NCI-H446 (cell line): ENCODE measurements at places on chromosomes 1 and 21.
A peak's percentile ranks its signal among the peaks of the same experiment; 100 is the strongest.

- no peak for DNase-seq
Observed at GRCh38 chr1:118322331-118322730, 137.3 kb upstream of the SPAG17 start.

DNA sequence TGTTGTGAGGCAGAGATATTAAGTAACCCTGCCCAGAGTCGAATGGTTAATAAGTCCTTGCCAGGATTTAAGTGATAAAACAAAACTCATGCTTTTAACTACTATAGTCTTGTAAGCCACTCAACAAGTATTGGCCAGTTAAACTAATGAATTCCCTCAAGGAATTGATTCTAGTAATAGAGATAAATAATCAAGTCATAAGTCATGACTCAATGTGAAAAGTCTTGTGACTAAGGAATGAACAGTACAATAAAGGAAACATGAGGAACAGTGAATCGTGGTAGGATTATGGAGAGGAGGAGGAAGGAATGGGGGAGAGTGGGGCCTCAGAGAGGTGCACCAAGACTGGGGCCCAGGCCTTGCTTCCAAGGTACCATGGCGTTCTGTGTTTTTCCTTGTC lies 104.7 kb downstream of the FGGY start:
- no peak for DNase-seq

GRCh38 chr1:241834733-241835377 lies 13.1 kb upstream of the EXO1 start:
- DNase-seq: peak; percentile 42

GRCh38 chr1:49136738-49137251 lies 360.1 kb upstream of the BEND5 start:
- DNase-seq: no peak

DNA sequence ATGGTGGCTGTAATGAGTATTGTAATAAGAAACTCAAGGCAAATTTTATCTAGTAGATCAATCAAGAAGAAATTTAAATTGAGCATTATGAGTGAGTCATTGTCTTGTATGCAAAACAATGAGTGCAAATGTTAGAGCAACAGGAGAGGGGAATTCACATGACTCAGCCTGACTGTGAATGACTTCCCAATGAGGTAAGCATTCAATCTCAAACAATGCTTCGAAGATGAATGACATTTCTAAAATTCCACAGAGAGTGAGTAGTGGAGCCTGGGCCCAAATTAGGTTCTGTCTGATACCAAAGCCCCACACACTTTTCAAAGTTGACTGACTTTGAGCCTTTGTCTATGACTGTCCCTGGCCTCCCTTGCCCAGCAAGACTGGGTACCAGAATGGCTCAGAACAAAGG lies 738.0 kb downstream of the PTPRU start:
- DNase-seq: no peak

DNA sequence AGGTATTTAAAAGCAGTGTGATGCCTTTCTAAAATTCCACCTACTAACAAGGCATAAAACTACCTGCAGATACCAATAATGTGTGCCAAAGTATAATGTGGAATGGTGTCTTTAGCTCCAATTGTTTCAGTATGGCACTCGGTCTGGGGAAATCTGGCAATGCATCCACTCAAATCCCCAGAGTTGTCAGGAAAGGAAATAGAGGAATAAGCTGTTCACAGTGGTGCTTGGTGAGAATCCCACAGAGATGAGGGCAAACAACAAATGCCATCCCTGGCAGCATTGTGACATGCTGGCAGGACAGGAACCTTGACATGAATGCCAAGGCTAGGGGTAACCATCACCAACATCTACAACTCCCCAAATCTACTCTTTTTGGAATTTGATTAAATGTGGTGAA lies 240.7 kb downstream of the BARHL2 start:
- no peak for DNase-seq

- DNase-seq: no peak
Observed at GRCh38 chr21:22399681-22400514, 1401.7 kb downstream of the NCAM2 start.

DNA sequence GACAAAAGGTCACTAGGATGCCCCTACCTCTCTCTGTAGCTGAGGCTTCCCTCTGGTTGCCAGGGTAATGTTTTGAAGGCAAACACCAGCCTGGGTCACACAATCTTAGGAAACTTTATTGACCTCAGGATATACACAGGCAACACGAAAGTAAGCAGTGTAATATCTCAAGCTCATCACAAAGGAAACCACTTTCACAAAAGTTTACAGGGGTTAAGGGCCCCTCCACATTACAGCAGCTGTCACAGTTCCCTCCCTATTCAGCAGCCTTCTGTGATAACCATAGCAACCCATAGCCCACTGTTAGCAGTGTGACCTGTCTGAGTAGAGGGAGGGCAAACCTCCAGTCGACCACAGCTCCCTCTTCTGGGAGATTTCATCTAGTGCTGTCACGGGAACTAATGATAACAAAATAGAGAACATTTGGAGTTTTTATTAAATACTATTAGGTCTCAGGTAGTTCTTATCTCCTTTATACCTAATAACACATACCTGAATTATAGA lies 149.8 kb downstream of the PTPRC start:
- DNase-seq: no peak

GRCh38 chr21:45617021-45617921 lies 26.3 kb upstream of the PCBP3 start:
- no peak for DNase-seq

- DNase-seq: no peak
Observed at GRCh38 chr1:203521074-203521794, 27.3 kb downstream of the OPTC start.

DNA sequence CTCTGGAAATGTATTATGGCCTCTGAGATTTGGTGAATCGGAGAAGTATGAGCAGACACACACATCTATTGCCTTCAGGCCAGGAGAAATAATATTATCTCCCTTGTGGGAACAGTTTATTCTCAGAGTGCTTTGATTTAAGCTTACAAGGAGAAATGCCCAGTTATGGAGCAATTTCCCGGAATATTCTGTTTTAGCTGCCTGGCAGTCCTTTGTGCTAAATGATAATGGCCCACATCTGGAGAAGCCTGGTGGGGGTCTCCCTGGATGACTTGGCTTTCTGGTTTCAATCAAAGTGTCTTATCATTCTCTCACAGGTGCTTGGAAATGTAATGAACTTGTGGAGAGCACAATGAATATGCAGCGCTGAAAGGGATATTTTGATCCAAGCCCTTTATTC lies 389.6 kb upstream of the USP24 start:
- no peak for DNase-seq
